ENCODE measurements at places on chromosomes 7 and 10. TPM values are rescaled to one million over a fixed set of nuclear protein-coding genes. Genes with fewer than 3 reads are reported as not detected.

Gene PTER
- polyA plus RNA-seq: 4.9 TPM

Gene PRKG1
- 5.4 TPM for polyA plus RNA-seq

Gene MRPL32
- 62.8 TPM for polyA plus RNA-seq

Gene PYROXD2
- 6.9 TPM for polyA plus RNA-seq

DNA sequence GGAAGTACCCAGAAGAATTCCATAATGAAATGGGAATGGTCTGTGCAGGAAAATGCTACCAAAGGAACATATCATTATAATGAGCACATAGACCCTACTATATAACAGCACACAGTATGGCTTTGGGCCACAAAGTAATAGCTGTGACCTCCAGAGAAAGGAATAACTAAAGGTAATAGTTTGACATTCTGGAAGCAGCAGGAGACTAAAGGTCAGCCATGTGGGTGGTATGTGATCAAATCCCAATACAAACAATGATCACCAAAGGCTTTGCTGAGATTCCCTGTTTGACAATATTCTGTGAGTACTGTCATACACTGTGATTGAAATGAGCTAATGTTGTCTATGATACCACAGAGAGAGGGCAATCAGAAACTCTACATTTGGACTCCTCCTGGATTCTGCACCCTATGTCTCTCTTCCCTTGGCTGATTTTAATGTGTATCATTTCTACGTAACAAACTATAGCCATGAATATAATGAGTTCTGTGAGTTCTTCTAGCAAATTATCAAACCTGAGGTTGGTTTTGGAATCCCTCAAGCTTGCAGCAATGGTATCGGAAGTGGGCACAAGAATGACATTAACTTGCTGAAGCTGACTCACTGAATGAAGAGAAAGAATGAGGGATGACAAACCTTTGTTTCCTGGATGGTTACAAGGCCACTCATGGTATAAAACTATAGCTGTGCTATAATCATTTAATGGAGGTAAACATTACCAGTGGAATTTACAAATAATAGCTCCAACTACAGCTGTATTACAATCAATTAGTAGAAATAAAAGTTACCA, 99.6 kb downstream of the JMJD1C start:
- H3K4me1 ChIP-seq: no peaks in the 10 kb centered on the region
- no peak for DNase-seq
- H3K36me3 ChIP-seq: no peaks in the 10 kb centered on the region
- H3K4me3 ChIP-seq: no peak overlapping the region
- no peaks in the 10 kb centered on the region for H3K27me3 ChIP-seq

- H3K27ac ChIP-seq: peak overlapping the region; percentile 56
- H3K36me3 ChIP-seq: no peaks in the 10 kb centered on the region
- no peaks in the 10 kb centered on the region for H3K27me3 ChIP-seq
- peak; percentile 81 for DNase-seq
- no peak overlapping the region for H3K4me3 ChIP-seq
Observed at GRCh38 chr10:127996586-127996985, 89.7 kb downstream of the PTPRE start.

- H3K4me1 ChIP-seq: peaks cover 11% of the 10 kb centered on the region
- no peak for DNase-seq
- no peaks in the 10 kb centered on the region for H3K27me3 ChIP-seq
- no peak overlapping the region for H3K27ac ChIP-seq
- H3K4me3 ChIP-seq: no peak overlapping the region
- H3K36me3 ChIP-seq: no peaks in the 10 kb centered on the region
Observed at GRCh38 chr10:113681533-113682470, 2.1 kb downstream of the CASP7 start.

- peaks cover 2% of the 10 kb centered on the region for H3K36me3 ChIP-seq
- peaks cover 35% of the 10 kb centered on the region for H3K4me1 ChIP-seq
- no peak for DNase-seq
- no peak overlapping the region for H3K27ac ChIP-seq
- no peak overlapping the region for H3K4me3 ChIP-seq
Observed at GRCh38 chr7:6379886-6380285, 67.9 kb downstream of the DAGLB start.

All from lung (tissue), 17 donors.